ENCODE measurements at places on chromosomes 6 and 20.
A peak's percentile ranks its signal among the peaks of the same experiment; 100 is the strongest.

GRCh38 chr6:25411316-25411950 is 132.3 kb downstream of the CARMIL1 start:
- DNase-seq: no peak

- no peak for DNase-seq
These were observed 6.0 kb downstream of the SCUBE3 start for GRCh38 chr6:35219683-35220326.

DNA sequence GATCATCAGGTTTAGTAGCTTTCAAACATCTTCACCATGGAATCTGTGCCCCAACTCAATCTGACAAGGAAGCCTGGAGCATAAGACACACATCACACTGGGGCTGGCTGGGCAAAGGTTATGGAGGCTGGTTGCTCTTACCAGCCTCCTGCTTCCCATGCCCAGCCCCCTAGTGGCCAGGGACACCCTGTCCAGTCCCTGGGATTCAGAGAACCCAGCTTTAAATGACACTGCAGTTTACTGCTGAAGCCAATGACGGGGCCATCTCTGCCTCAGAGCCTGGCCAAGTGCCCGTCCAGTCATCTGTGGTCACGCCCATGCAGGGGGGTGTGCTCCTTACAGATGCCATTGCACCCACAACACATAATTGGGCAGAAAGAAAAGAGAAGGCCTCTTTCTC is 272.9 kb downstream of the SMOC2 start:
- no peak for DNase-seq

- DNase-seq: no peak
These were observed 153.7 kb upstream of the PRDM1 start for GRCh38 chr6:105932440-105932839.

DNA sequence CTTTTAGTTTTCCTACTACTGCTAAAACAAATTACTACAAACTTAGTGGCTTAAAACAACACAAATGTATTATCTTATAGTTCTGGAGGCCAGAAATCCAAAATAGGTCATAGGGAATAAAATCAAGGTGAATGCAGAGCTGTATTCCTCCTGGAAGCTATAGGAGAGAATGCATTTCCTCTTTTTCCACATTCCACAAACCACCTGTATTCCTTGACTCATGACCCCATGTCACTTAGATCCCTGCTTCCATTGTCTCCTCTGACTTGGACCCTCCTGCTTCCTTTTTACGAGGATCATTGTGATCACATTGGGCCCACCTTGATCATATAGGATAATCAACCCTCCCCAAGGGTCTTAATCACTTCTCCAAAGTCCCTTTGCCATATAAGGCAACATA is 200.8 kb downstream of the KCNQ5 start:
- DNase-seq: no peak

GRCh38 chr20:17660667-17661066 is 21.4 kb downstream of the RRBP1 start:
- DNase-seq: no peak

DNA sequence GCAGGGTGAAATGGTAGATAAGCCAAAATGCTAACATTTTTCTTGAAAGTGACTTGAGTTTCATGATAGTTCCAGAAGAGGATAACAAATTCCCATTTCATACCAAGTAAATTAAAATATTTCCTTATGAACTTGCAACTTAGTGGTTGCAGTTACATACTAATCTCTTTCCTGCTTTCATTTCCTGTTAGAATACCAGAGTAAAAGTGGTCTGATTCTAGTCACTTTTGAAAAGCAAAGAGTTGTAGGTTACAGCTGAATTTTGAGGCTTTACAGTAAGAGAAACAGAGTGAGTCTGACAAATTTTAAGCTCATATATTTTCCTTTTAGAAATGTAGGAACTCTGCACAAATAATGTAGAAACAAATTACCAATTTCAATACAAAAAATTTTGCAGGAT is 117.4 kb downstream of the ZFAND3 start:
- peak; percentile 16 for DNase-seq

- no peak for DNase-seq
These were observed 26.7 kb downstream of the KAT14 start for GRCh38 chr20:18164356-18164755.

GRCh38 chr6:170063431-170063830 is 227.4 kb downstream of the DLL1 start:
- DNase-seq: no peak

GRCh38 chr6:40779409-40779808 is 192.2 kb upstream of the LRFN2 start:
- no peak for DNase-seq

DNA sequence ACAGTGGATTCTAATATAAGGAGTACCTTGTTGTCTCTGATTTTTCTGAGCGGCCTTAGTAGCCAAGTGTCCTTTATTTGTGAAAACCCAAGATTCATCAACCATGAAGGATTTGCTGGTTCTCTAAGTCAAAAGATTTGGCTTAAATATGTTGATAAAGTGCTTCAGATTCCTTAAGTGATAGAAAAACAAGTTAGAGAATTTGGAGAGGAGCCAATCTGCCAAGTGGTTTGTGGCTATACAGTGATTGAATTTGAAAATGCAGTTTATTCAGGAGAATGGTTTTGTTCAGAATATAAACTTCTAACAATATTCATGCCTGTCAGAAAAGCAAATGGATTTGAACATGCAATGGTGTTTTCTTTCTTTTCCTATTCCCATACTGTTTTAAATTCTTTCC is 54.8 kb downstream of the CAP2 start:
- DNase-seq: no peak

GRCh38 chr6:137219664-137220252 is 573 bp upstream of the IFNGR1 start:
- no peak for DNase-seq

- no peak for DNase-seq
These were observed 77.5 kb downstream of the GINS1 start for GRCh38 chr20:25484911-25485511.

Measured in bone marrow (tissue), 2 donors.